GM23248 (cell line): ENCODE measurements at places on chromosomes 2 and 18. TPM values are rescaled to one million over a fixed set of nuclear protein-coding genes. Genes with fewer than 3 reads are reported as not detected.

GRCh38 chr18:51430538-51430937, 233.1 kb upstream of the MEX3C start:
- no peaks in the 10 kb centered on the region for H3K4me1 ChIP-seq
- no peak overlapping the region for H3K27ac ChIP-seq
- H3K27me3 ChIP-seq = no peaks in the 10 kb centered on the region
- H3K4me3 ChIP-seq = no peak overlapping the region
- no peak for DNase-seq

DNA sequence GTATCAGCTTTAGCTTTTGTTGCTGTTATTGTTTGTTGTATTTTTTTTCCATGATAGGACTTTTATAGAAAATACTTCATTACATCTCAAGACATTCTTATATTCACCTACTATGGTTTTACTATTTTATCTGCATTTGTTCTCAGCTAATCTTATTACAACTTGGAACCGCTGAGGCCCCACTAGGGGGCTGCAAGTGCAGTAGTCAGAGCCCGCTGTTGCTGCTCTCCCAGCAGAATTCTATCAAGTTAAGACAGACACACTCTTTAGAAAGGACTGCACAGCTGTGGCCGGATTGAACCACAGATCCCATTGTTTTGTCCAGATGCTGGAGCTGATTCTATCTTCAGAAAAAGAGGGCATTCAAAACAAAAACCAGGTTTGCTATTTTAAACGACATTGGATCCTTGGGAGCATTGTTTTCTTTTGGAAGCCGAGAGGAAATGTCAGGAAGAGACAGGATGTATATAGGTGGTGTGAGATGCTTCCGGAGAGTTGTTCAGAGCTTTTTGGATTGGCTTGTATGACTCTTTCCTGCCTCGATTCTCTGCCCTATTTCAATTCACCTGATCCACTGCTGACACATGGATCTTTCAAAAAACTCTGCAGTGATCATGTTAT, 105.7 kb upstream of the GAREM1 start:
- H3K27ac ChIP-seq = no peak overlapping the region
- H3K4me3 ChIP-seq = no peak overlapping the region
- H3K4me1 ChIP-seq = no peaks in the 10 kb centered on the region
- peak; percentile 12 for DNase-seq
- H3K27me3 ChIP-seq = no peaks in the 10 kb centered on the region
- no peaks in the 10 kb centered on the region for H3K36me3 ChIP-seq

DNA sequence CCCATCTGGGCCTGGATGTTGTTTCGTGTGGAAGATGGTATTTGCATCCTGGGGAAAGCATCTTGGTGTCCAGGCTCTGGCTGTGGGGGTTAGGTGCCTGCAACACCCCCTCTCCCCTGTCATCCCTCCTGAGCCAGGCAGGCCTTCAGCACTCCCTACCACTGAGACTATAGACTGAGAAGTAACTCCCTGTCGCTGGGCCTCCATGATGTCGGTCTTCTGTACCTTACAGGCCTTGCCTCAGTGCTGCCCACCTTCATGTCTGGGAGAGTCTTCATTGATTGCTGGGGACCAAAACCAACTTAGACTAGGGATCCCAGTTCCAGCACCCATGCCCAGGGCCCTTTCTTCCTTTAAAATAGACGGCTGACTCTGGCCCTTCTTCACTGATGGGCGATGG, 33.1 kb upstream of the DNMT3A start:
- no peak overlapping the region for H3K4me3 ChIP-seq
- no peak overlapping the region for H3K27ac ChIP-seq
- H3K27me3 ChIP-seq = no peaks in the 10 kb centered on the region
- H3K36me3 ChIP-seq = no peaks in the 10 kb centered on the region
- H3K4me1 ChIP-seq = peaks cover 3% of the 10 kb centered on the region; the same call in 1 of the 2 replicates

Gene RAX
- not detected in 2 replicates for total RNA-seq
